ENCODE measurements at places on chromosomes 13 and 19. TPM values are rescaled to one million over a fixed set of nuclear protein-coding genes. Genes with fewer than 3 reads are reported as not detected.
A peak's percentile ranks its signal among the peaks of the same experiment; 100 is the strongest.

- H3K36me3 ChIP-seq: no peaks in the 10 kb centered on the region
- H3K27ac ChIP-seq: peak overlapping the region; percentile 61
- peaks cover 81% of the 10 kb centered on the region for H3K4me1 ChIP-seq
- no peak for DNase-seq
- H3K4me3 ChIP-seq: no peak overlapping the region
Observed at GRCh38 chr13:21014139-21014501, 47.3 kb downstream of the LATS2 start.

ZNF729 gene
- total RNA-seq: not detected

GRCh38 chr19:17220207-17220758, 5.1 kb downstream of the USE1 start:
- H3K27ac ChIP-seq: no peak overlapping the region
- H3K4me1 ChIP-seq: peaks cover 14% of the 10 kb centered on the region
- H3K36me3 ChIP-seq: peaks cover 24% of the 10 kb centered on the region
- H3K27me3 ChIP-seq: no peaks in the 10 kb centered on the region
- no peak overlapping the region for H3K4me3 ChIP-seq
- no peak for DNase-seq

SCAMP4 gene
- 47.0 TPM for total RNA-seq

GRCh38 chr13:58528351-58528750, 896.8 kb downstream of the PCDH17 start:
- no peak for DNase-seq
- H3K4me1 ChIP-seq: no peaks in the 10 kb centered on the region

VASP gene
- 124 TPM for total RNA-seq

GRCh38 chr13:22227895-22228294, 557.0 kb downstream of the FGF9 start:
- no peak overlapping the region for H3K4me3 ChIP-seq
- no peaks in the 10 kb centered on the region for H3K36me3 ChIP-seq
- no peaks in the 10 kb centered on the region for H3K27me3 ChIP-seq
- H3K4me1 ChIP-seq: no peaks in the 10 kb centered on the region
- no peak for DNase-seq
- H3K27ac ChIP-seq: no peak overlapping the region

FRY gene
- total RNA-seq: 118 TPM

OR7C1 gene
- not detected for total RNA-seq

SPRED3 gene
- total RNA-seq: 0.36 TPM

DNA sequence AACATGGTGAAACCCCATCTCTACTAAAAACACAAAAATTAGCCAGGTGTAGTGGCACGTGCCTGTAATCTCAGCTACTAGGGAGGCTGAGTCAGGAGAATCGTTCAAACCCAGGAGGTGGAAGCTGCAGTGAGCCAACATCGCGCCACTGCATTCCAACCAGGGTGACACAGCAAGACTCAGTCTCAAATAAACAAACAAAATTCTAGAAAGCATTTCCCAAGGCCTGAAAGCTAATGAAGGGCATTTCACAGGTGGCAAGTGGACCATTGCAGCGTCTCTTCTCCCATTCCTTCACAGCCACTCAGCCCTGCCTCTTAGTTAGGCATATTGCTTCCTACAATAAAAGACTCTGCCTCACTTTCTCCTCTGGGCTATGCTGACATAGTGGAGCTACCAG, 13.5 kb upstream of the RXFP2 start:
- no peaks in the 10 kb centered on the region for H3K36me3 ChIP-seq
- no peak overlapping the region for H3K27ac ChIP-seq
- H3K4me1 ChIP-seq: no peaks in the 10 kb centered on the region
- no peak overlapping the region for H3K4me3 ChIP-seq
- DNase-seq: no peak

FLT3 gene
- 1.8 TPM for total RNA-seq

DNA sequence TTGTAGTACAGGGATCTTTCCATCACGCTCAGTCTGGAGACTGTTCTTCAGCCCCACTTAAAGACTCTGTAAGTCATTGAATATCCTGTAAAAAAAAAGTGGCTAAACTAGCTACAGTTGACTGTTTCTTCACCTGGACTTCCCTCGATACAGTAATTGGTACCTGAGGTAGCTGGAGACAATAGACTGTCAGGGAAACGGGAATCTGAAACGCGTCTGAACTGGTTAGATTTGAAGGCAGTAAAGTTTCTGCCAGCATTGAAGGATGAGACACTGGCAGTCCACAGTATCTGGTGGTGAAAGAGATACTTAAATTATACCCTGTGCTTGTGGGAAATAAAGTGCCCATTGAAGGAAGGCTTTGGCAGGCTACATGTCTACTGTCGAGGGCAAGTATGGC, 550.5 kb downstream of the IRS2 start:
- H3K27ac ChIP-seq: no peak overlapping the region
- no peaks in the 10 kb centered on the region for H3K4me1 ChIP-seq

SERPINE3 gene
- 0.33 TPM for total RNA-seq

Data from sigmoid colon (tissue), 7 donors.